ENCODE measurements at places on chromosomes 5 and 9.

GRCh38 chr5:80874162-80874561 lies 86.0 kb upstream of the RASGRF2 start:
- DNase-seq, result no peak

- no peak for DNase-seq
Measured at GRCh38 chr5:45691656-45692055, 4.5 kb downstream of the HCN1 start.

DNA sequence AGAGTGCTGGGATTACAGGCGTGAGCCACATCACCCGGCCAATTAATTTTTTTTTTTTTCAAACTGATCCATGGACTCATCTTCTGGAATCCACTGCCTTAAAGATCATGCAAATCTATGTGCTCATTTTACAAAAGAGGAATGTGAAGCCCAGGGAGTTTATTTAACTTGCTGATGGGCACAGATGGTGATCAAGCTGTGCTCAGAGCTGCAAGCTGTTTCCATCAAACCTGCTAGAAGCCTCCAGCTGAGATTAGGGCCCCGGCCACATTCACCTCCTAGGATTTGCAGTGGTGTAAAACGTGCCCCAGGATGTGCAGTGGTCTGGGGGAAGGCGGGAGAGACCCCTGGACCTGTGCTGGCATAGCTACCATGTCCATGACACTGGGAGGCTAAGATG lies 56.1 kb upstream of the TUT7 start:
- no peak for DNase-seq

- DNase-seq, result no peak
Measured at GRCh38 chr5:73288803-73289720, 116.1 kb downstream of the TMEM174 start.

GRCh38 chr9:127185931-127186781 lies 63.7 kb upstream of the ANGPTL2 start:
- DNase-seq, result peak; percentile 75

DNA sequence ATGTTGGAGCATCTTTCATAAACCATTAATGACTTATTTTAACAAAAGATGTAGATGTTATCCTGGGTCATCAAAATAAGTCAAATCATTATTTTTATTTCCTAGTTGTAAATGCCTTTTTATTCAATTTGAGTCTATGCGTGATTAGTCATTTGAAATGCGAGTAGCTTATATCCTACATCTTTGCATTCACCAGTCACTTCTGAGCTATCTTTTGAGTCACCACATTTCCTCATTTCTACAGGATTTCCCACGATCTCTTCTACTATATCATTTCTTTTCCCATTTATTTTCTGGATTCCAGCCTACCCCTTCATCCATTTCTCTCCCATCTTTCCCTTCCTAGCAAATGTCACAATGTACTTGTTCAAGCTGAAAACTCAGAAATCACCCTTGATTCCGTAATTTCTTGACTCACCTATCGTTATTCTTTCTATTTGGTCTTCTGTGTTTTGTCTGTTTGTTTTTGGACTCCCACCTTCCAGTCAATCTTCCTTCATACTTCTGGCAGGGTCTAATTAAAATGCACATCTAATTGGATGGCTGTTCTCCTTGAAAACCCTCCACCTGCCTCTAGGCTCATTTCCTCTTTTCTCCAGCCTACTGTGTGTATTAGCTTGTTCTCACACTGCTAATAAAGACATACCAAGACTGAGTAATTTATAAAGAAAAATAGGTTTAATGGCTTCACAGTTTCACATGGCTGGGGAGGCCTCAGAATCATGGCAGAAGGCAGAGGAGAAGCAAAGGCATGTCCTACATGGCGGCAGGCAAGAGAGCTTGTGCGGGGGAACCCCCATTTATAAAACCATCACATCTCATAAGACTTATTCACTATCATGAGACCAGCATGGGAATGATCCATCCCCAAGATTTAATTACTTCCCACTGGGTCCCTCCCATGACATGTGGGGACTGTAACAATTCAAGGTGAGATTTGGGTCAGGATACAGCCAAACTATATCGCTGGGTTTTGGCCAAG lies 112.4 kb downstream of the MEF2C start:
- DNase-seq, result no peak

DNA sequence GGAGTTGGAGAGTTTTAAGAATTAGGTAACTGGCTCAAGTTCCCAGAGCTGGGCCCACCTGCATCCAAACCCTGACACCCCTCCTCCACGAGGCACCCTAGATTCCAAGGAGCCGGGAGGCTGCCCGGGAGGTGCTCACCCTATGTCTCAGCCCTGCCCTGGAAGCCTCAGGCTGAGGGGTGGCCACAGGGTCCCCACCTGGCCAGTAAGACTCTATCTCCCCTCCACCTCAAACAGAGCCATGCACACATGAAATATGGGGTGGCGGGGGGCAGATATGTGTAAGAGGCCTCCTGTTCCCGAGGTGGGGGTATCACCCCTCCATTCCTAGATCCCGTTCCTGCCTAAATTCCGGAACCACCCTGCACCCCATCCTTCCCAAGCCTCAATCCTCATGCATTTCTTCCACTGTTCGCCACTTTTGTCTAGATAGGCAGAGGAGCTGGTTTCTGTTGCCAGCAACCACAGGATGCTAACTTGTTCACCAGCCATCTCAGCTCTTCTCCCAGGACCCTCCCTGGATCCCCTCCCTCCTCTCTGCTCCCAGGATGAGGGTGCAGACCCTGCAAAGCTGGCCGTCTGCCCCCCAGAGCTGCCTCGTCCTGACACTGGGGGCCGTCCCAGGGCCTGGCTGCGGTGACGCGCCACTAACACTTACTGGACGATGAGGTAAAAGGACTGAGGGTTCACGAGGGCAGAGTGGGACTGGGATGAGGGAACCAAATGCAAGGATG lies 44.1 kb downstream of the COL23A1 start:
- DNase-seq, result no peak

DNA sequence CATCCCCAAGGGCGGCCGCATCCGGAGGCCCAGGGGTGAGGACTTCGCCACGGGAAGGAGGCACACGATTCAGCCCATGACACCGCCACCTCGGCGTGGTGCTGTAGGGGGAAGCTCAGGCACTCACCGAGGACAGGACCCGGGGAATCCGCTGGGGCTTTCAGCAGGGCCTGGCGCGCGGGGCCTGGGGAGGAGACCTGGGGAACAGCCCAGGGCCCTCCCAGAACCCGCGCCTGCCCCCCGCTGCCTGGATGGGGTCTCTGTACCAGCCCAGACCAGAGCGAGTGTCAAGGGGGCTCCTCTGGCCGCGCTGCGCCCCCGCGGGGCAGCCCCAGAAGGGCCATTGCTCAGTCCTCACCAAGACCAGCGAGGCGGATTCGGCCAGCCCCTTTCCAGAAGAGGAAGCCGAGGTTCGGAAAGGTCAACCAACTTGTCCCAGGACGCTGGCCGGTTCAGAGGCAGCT lies 12.8 kb downstream of the COL23A1 start:
- DNase-seq, result no peak

- DNase-seq, result peak; percentile 26
Measured at GRCh38 chr9:121071756-121072421, 2.9 kb upstream of the CNTRL start.

DNA sequence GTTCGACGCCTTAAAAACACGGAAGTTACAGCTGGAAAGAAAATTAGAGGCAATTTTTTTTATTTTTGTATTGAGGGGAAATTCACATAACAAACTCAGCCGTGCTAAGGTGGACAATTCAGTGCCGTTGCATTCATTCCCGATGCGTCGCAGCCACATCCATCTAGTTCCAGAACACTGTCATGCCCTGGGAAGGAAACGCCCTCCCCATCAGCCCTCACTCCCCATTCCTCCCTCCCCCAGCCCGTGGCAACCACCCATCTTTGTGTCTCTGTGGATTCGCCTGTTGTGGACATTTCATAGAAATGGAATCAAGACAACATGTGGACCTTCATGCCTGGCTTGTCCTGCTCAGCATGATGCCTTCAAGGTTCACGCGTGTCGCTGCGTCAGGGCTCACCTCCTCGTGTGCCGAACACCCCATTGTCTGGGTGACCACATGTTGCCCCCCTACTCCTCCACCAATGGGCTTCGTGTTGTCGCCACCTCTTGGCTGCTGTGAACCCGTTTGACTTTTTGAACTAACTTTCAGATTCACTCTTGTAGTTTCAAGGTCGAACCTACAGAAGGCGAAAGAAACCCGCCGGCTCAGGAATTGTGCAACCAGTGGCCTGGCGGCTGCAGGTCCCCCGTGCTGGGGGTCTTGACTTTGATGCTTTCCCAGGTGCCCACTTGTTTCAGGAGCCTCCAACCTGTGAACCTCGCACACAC lies 17.4 kb upstream of the CAMSAP1 start:
- DNase-seq, result no peak

GRCh38 chr5:75952291-75952690 lies 130.9 kb upstream of the SV2C start:
- DNase-seq, result no peak

DNA sequence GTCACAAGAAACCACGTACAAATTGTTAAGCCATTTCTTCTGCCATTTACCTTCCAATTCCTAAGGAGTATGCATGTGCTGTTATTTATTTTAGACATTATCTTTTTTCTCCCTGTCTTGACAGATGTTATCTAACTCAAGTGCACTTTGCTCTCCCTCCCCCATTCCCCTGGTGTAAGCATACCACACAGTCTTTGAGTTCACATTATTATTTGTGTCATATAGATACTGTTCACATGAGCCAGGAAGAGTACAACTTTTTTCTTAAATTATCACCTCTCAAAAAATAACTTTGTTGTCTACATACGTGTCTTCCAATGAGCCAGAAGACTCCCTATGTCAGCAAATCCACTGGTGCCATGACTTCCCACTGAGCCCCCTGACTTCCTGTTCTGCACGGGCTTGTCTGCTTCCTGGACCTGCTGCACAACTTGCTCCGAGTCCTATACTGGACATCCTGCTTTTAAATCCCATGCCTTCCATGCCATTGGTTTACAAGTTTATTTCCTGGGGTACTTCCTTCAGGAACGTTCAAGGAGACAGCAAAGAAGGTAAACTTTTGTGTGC lies 19.9 kb upstream of the FAM120A start:
- DNase-seq, result no peak

GRCh38 chr5:23631302-23632045 lies 124.1 kb downstream of the PRDM9 start:
- peak; percentile 49 for DNase-seq

DNA sequence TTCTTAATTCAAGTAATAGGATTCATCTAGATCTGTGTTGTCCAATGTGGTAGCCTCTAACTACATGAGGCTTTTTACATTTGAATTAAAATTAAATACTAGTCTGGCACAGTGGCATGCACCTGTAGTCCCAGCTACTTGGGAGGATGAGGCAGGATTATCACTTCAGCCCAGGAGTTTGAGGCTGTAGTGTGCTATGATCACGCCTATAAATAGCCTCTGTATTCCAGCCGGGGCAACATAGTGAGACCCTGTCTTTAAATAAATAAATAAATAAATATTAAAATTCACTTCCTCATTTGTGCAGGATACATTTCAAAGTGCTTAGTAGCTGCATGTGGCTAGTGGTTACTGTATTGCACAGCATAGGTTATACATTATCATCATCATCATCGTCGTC lies 91.8 kb downstream of the UBE2R2 start:
- DNase-seq, result no peak

DNA sequence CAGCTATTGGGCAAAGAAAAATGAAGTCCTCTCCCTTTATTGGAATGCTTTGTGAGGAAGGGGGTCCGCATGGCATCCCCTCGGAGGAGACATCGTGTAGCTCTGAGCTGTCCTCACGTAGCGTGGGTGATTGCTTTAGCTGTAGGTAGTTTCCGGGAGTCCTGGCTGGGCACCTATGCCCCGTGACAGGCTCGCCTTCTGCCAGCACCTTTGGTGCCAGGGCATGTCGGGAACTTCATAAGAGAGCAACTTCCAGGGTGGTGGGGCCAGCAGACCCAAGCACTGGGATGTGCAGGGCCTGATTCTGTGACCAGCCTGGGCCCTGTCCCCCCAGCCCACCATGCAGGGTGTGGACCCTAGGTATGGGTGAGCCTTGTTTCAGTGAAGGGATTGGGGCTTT lies 64.0 kb downstream of the WNK2 start:
- no peak for DNase-seq

DNA sequence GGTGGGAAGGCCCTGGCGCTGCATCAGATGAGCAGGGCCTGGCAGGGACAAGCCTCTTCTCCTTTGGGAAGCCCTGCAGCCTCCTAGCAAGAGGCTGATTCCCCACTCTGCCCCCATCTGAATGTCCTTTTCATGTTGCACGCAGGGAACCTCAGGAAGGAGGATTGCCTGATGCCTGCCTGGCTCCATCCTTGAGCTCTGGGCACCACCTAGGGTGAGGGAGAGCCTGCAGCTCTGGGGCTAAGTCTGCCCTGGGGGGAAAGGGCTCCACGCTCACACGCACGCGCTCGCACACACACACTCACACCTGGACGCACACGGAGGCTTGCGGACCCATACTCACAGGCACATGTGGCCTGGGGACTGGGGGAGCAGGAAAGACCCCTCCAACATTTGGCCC lies 86.6 kb downstream of the LMX1B start:
- no peak for DNase-seq

GRCh38 chr5:143701493-143701892 lies 110.5 kb upstream of the HMHB1 start:
- DNase-seq, result no peak
